HS-5 (cell line): ENCODE measurements at places on chromosomes 4 and X.

GRCh38 chr4:106358899-106359298, 9.7 kb downstream of the GIMD1 start:
- peak; percentile 86 for DNase-seq

GRCh38 chrX:10570601-10571000, 49.8 kb downstream of the MID1 start:
- no peak for DNase-seq

- no peak for DNase-seq
These were observed 155.0 kb downstream of the MSL3 start for GRCh38 chrX:11913001-11913400.

GRCh38 chr4:79820427-79820826, 252.6 kb downstream of the ANTXR2 start:
- no peak for DNase-seq

GRCh38 chr4:37603070-37603468, 83.1 kb downstream of the RELL1 start:
- DNase-seq, result peak; percentile 14

GRCh38 chr4:16516796-16517439, 290.6 kb upstream of the TAPT1 start:
- DNase-seq, result peak; percentile 19

- no peak for DNase-seq
These were observed 242.4 kb downstream of the FRAS1 start for GRCh38 chr4:78299565-78299972.

GRCh38 chr4:15756361-15756861, 21.7 kb upstream of the CD38 start:
- DNase-seq, result peak; percentile 19

GRCh38 chrX:20517565-20517964, 250.9 kb upstream of the RPS6KA3 start:
- DNase-seq, result no peak

DNA sequence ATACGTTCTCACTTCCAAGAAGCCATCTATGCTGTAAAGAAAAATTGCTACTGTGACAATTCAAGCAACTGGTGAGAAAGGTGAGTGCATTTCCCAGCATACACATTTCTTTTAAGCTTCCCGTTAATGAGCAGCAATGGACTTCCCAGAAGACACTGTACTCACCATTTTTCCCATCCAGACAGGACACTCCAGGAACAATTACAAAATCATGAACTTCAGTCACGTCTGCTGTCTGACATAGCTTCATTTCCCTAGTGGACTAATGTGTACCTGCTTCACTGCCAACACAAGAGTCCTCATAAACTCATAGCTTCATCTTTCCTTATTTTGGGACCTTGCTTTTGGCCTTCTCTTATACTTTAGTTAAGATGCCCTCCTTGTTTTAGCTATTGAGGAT, 156.9 kb downstream of the ENOX2 start:
- DNase-seq, result no peak

GRCh38 chrX:9131066-9131465, 97.1 kb upstream of the FAM9B start:
- DNase-seq, result no peak

GRCh38 chr4:118046323-118046722, 12.0 kb downstream of the NDST3 start:
- no peak for DNase-seq

GRCh38 chr4:2721586-2721985, 34.5 kb downstream of the TNIP2 start:
- DNase-seq, result no peak

DNA sequence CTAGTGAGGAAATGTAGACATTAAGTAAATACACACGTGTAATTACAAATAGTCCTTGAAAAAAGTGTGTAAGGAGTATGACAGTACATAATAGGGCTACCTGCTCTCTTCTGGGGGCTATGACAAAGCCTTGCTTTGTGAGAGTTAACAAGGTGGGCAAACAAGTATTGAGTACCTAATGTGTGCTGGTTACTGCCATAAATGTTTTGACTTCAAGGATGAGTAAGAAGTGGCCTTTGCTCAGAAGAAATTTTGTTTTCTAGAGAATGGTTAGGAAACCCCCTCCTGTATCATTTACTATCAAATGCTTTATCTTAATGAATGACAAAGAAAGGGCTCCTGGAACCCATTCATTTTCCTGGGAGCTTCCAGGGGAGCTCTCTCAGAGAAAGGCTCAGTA, 167.0 kb upstream of the CASK start:
- no peak for DNase-seq
